ENCODE measurements at places on chromosomes 2 and 18. TPM values are rescaled to one million over a fixed set of nuclear protein-coding genes. Genes with fewer than 3 reads are reported as not detected.

GRCh38 chr2:67724261-67724660, 327.1 kb downstream of the ETAA1 start:
- DNase-seq: no peak

DNA sequence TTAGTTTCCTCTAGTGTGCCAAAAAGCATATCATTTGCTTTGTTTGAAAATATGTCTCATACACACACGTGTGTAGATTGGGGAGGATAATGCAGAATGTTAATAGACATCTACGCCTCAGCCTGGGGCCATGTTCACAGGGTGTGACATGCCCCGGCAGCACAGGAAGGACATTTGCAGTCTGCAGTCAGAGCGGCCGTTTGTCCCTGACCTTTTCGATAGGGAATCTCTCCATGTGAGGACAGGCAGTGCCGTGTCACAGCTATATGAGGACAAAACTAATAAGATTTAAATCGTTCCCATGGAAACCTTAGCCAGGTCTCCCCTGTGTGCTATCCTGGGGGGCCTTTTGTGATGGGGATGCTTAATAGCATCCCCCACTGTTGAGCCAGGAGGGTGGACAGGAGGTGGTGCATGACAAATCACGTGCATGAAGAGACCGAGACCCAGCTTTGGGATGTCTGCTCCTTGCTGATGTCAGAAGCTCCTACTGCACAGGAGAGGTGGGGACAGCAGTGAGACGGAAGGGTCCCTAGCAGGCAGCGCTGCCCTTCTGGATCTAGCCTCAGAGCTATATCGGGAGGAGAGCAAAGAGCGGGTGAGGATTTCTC, 100.6 kb downstream of the RNF144A start:
- DNase-seq: no peak

The ARHGEF4 gene
- total RNA-seq: 16.4 TPM

DNA sequence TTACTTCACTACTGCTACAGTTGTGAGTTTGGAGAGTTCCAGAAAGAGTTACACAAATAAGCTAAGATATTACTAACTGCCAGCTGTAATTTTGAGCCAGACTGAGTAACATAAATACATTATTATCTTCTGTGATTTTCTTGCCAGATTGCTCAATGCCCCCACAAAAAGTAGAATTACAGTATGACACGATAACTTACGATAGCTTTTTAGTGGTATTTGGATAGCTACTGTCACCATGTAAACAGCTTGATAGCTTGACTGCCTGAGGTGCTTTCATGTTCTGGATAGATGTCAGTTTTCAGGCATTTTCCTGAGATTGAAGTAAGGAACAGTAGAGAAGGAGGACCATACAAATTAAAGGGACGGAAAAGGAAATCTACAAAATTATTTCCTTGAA, 533.3 kb downstream of the SOCS6 start:
- no peak for DNase-seq

The ARPC2 gene
- 520 TPM for total RNA-seq

GRCh38 chr2:65159906-65160305, 30.0 kb upstream of the RAB1A start:
- DNase-seq: no peak

The SRBD1 gene
- total RNA-seq: 30.3 TPM

DNA sequence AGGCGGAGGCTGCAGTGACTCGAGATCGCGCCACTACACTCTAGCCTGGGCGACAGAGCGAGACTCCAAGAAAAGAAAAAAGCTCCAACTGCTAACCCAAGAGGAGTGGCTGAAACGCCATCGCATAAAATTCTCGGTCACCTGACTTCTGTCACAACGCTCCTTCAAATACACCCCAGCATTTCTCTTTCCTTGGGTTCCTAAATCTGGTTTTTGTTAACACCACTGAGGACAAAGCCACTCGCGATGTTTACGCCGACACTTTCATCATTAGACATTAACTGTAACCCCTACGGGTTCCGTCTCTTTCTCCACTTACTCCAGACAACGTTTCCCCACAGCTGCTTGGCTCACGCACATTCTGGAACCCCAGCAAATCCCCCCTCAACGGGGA, 679 bp downstream of the CLK1 start:
- DNase-seq: peak; percentile 85

GRCh38 chr18:58539659-58540380, 89.1 kb downstream of the ALPK2 start:
- no peak for DNase-seq

GRCh38 chr2:206556357-206556949, 85.8 kb upstream of the FAM237A start:
- DNase-seq: no peak

GRCh38 chr18:69469444-69469919, 68.8 kb downstream of the DOK6 start:
- no peak for DNase-seq

DNA sequence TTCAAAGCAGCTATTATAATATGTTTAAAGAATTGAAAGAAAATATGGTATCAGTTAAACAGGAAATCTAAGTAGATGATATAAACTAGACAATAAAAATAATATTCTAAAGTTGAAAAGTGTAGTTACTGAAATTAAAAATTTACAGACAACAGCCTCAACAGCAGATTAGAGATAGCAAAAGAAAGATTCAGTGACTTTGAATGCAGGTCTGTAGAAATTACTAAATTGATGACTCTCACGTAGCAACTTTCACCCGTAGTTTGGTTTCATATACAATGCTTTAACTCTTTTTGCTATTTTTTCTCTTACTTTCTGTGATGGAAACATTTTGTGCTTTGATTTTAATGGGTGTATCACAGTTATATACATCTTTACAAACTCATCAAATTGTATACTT, 44.8 kb downstream of the SPAST start:
- no peak for DNase-seq

DNA sequence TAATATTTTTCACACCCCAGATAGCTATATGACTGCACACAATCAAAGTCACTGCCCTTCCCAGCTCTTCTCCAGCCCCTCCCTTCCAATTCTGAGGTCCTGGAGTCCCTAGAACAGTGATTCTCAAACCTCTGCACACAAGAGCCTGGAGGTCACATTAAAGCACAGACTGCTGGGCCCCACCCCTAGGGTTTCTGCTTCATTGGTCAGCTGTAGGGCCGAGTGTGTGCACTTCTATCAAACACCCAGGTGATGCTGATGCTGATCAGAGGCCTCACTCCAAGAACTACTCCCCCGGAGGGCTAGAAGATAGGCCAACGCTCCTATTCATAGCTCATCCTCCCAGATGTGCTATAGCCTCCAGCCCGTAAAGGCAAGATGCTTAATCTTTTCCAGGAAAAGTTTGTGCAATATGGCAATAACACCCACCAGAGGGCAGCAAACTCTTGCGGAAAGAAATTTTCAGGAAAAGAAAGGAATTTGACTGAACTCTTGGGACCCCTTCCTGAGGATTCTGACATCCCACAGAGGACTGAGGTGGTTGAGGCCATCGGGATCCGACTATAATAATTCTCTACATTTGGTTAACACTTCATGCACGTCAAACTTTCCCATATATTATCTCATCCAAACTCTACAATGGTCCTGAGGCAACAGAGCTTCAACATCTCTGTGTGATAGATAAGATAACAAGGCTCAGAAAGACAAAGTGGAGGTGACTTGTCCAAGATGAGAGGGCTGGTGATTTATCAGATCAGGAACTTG, 194.2 kb upstream of the PKDCC start:
- peak; percentile 56 for DNase-seq

- DNase-seq: no peak
These were observed 612.6 kb upstream of the CDH2 start for GRCh38 chr18:28789502-28789901.

The IKZF2 gene
- 118 TPM for total RNA-seq

DNA sequence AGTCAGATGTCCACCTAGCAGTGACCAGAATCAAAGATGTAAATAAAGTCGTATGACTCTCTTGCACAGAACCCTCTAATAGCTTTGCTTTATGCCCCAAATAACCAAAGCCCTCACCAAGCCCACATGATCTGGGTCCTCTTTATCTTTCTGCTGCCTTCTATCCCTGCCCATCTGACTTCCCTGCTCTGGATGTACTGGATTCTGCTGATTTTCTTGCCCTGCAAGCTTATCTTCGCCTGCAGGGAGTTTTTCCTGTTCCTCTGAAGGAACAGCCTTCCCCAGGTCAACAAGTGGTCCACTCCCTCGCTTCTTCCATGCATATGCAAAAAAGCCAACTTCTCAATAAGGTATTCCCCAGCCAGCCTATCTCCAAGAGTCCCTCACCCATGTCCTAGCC, 18.7 kb downstream of the IL36B start:
- DNase-seq: no peak

GRCh38 chr2:98769784-98770183, 38.9 kb upstream of the MGAT4A start:
- DNase-seq: no peak

DNA sequence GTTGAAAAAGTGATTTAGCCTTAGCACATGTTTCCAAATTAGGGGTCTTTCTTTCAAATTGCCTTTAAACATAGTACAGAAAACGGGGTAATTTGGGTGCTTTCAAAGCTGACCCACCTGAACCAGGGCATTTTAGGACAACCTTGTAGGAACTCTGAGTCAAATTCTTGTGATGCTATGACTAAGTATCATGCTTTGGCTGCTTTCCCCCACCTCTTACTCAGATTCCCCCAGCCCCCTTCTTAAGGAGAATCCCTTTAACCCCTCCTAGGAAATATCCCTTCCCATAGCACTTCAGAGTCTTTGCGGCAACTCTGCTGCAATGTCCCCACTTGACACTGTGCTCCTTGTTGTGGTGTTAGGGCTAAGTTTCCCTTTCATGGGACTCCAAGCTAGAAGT, 18.6 kb upstream of the KLF7 start:
- DNase-seq: no peak

The GCC2 gene
- 84.4 TPM for total RNA-seq

The CRYGD gene
- not detected for total RNA-seq

GRCh38 chr18:56289381-56289780, 349.0 kb downstream of the TXNL1 start:
- DNase-seq: no peak

The RAB31 gene
- 46.0 TPM for total RNA-seq

GRCh38 chr2:71483246-71483645, 29.9 kb downstream of the DYSF start:
- DNase-seq: no peak

The ST6GAL2 gene
- 1.4 TPM for total RNA-seq

The FOXD4L1 gene
- total RNA-seq: 0.39 TPM

The CABLES1 gene
- total RNA-seq: 8.1 TPM

GRCh38 chr18:54094474-54094873, 130.0 kb downstream of the MBD2 start:
- DNase-seq: no peak

- no peak for DNase-seq
These were observed 68.3 kb upstream of the ZNF521 start for GRCh38 chr18:25420077-25420825.

DNA sequence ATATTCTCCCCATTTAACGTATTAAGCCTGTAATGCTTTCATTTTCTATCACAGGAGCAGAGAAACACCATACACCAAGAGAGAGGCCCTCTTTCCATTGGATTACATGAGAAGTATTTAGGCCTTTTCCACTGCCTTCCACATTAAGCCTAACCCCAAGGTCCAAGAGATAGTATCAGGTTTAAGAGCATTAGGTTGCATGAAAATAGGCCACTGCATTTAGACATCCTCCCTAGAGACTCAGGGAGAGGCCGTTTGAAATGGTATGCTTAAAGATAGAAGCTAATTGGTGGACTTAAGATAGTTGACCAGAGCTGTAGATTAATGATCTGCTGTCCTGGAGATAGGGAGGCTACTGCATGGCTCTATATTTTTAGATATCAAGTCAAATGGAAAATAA, 128.5 kb upstream of the PTPRM start:
- no peak for DNase-seq

The TUBA3D gene
- total RNA-seq: not detected

DNA sequence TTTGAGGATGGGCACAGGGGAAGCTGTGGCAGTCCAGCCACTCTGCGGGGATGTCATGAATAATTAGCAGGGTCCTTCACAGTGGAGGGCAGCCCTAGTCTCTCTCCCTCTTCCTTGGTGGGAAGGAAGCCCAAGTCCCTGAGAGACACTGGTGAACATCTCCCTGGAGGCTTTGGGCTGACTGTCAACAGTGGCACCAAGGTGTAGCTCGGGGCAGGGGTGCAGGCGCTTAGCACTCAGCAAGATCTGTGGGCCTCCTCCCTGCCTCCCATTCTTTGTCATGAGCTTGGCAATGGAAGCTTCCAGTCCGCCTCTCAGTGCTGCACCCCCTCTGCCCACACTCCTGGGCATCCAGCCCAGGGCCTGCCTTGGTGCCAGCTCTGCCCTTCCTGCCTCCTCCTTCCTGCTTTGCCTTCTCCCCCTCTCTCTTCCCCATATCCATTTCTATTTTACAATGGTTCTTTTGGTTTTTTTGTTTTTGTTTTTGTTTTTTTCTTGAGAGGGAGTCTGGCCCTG, 59.4 kb downstream of the STEAP3 start:
- DNase-seq: no peak

The MSGN1 gene
- total RNA-seq: not detected

DNA sequence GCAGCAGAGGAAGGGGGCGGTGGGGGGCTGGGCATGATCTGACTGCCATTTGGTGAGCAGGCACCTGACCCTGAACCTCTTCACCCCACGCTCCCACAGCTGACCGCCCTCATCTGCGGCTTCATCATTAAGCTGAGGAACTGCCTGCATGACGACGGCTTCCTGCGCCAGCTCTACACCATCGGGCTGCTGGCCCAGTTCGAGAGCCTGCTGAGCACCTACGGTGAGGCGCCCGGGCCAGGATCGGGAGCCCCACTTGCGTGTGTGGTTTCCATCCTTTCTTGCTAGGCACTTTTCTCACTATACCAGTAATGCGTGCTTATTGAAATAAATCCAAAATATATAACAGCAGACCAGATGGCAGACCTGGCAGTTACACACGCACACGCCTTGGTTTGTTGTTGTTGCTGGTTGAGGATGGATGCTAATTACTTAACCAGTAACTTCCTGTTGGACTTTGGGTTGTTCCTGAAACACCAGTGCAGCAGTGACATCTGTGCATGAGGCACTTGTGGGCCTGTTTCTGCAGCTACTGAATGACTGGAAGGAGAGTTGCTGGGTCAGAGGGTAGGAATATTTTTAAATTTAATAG, 43.7 kb downstream of the COA5 start:
- no peak for DNase-seq

The EMILIN1 gene
- 65.8 TPM for total RNA-seq

DNA sequence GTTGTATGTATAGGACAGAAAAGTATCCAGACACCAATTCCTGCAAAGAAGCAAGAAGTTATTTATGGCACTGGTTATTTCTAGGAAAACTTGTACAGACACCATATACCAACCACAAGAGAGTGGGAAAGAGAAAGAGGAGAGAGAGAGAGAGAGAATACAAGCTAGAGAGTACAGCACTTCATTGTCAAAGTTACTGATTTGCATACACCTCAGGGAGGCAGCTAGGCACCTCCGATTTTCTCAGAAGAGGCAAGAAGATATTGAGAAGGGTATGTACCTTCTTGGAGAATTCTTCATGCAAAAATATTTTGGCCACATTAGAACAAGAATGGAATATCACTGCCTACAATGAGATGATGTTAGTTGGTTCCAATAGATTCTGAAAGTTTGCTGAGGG, 333.9 kb upstream of the PIK3C3 start:
- no peak for DNase-seq

The CCT4 gene
- total RNA-seq: 122 TPM

Measured in ureter (tissue), 1 donor.